ENCODE measurements at places on chromosomes 1 and 21.
A peak's percentile ranks its signal among the peaks of the same experiment; 100 is the strongest.

GRCh38 chr1:226763905-226764264 lies 24.8 kb upstream of the ITPKB start:
- DNase-seq, result no peak

DNA sequence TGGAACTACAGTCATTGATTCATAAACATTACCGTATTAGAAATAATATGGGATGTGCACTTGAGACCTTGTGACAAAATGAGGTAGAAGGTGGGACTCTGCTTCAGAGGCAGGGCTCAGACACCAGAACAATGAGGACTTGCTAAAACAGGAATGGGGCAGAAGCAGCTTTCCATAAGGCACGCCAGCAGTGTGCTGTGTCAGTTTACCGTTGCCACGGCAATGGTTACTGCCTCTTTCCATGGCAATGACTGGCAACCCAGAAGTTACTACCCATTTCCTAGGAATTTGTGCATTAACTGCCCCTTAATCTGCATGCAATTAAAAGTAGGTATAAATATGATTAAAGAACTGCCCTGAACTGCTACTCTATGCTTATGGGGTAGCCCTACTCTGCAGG lies 169.0 kb downstream of the CHRM3 start:
- no peak for DNase-seq

DNA sequence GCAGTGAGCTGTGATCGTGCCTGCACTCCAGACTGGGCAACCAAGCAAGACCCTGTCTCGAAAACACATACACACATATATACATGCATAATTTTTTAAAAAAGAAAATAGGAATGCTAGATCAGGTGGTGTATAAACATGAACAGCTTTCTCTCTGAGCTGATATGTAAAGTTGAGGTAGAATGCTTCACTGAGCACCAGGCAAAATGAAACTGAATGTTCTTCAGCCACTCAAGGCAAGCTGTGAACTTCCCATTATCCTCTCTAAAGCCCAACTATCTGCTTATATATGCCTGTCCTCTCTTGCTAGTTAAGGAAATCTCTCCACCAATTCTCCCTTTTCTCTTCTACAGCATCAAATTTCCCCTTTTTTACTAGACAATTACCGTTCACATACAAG lies 93.0 kb downstream of the NUF2 start:
- DNase-seq, result no peak

GRCh38 chr1:146021622-146022402 lies at the start of gene HJV:
Gene HJV (minus strand): TSS chr1:146021735. CDS start chr1:146020231, 1,504 bp downstream.
- DNase-seq, result no peak

- DNase-seq, result no peak
Measured at GRCh38 chr1:117398957-117399356, 31.7 kb downstream of the MAN1A2 start.

- peak; percentile 50 for DNase-seq
Measured at GRCh38 chr1:7902478-7903085, 38.1 kb downstream of the TNFRSF9 start.

DNA sequence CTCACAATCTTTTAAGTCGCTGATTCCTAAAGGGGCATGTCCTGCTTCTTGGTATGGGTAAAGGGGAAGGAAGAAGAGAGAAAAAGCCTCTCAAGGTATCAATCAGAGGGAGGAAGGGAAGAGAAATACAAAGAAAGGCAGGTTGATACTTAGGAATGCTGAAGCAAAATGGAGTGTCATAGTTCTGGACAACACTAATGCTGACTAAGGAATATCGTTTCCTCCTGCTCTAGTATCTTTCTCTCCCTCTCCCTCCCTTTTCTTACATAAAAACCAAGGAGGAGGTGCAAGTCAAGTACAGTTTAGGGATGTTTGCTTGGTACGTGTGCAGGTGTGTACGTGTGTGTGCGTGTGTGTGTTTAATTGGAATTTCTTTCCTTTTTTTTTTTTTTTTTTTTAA lies 44.9 kb upstream of the IL12RB2 start:
- no peak for DNase-seq

- no peak for DNase-seq
Measured at GRCh38 chr1:116403496-116404136, 30.6 kb downstream of the ATP1A1 start.

GRCh38 chr1:116931016-116931918 lies 21.6 kb downstream of the PTGFRN start:
- DNase-seq, result no peak

GRCh38 chr1:177289532-177289931 lies 118.8 kb downstream of the BRINP2 start:
- DNase-seq, result no peak

- no peak for DNase-seq
Measured at GRCh38 chr1:96473791-96474434, 247.7 kb upstream of the PTBP2 start.

GRCh38 chr1:243422362-243422761 lies 166.5 kb downstream of the SDCCAG8 start:
- no peak for DNase-seq

- no peak for DNase-seq
Measured at GRCh38 chr1:94621395-94621794, 79.8 kb upstream of the F3 start.

GRCh38 chr1:224127925-224128819 lies 14.3 kb downstream of the FBXO28 start:
- no peak for DNase-seq

- no peak for DNase-seq
Measured at GRCh38 chr1:68624233-68624632, 127.4 kb upstream of the DEPDC1 start.

DNA sequence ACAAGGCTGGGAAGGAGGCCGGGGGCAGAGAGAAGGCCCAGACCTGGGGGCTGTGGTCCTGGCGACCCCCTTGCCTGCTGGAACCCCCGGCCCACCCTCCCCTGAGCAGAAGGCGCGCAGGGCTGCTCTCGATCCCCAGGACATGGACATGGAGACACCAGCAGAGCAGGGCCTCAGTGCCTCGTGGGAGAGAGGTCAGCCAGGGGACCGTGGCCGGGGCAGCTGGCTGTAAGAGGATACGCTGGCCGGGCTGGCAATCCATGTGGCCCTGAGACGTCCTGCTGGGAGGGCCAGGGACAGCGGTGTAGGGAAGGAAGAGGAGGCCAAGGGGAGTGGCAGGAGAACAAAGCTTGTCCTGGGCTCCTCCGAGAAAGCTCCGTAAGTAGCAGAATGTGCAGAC lies 132.2 kb downstream of the CASZ1 start:
- DNase-seq, result no peak

DNA sequence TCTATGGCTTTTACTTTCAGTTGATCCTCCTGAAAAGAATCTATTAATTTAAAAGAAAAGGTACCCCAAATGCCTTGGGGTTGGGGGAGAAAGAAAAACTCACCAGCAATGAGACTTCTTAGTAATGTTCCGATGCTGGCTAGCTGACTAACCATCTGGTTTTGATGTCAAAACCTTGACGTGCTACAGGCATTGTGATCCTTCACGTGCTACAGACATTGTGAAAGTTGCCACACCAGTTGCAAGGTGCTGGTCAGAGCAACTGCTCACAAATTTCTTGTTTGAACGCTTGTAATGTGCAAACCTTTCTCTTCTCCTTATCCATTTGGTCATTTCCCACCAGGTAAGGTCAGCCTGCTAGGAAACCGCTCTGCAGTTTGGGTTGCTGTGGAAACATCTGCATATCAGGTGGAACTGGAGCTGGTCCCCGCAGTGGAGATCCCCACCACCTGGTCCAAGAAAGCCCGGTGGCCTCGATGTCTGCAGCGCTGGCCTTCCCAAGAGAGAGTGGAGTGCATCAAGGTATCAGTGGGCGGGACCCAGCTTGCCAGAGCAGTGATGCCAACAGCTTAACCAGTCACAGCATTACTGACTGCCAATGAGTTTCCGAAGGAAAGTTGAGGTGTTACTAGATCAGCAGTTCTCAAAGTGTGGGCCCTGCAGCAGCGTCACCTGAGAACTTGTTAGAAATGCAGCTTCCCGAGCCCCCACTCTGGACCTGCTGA lies 16.1 kb downstream of the MAB21L3 start:
- no peak for DNase-seq

GRCh38 chr1:43049481-43049880 lies 90.8 kb upstream of the SLC2A1 start:
- DNase-seq, result no peak

DNA sequence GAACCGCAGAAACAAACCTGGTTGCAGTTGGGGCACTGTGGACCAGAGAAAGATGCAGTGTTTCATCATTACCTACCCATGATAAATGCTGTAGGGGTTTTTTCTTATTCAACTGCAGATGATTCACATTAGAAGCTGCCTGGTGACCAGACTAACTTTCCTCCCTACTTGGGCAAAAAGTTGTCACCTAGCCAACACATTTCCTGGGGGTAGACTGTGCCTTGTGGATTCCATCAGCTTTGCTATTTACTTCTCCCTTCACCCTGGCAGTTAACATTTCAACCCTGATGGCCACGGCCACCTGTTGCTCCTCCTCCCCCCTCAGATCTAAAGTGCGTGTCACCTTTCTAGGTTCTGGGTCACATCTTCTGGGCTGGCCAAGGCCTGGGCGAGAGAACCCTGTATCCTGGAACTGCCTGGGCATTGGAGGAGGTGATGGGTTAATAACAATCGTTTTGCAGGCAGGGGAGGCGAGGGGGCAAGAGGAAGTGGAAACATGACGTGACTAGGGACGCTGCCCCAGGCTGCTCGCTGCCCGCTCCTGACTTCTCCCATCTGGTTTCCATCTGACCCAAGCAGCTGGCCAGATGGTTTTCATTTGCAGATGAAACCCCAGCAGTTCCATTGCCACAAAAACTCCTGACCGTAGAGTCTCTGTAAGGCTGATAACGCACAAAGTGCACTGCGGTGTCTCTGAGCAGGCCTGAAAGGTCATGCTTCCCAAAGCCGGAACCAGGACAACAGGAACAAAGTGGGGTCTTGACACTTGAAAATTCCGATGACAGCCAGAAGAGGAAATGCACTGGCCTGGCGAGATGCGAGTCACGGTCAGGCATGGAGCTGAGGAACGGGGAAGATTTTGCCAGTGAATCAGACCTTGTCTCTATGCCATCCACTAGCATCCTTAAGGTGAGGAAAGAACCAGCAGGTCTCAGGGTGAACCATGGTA lies 36.6 kb downstream of the CAPZB start:
- no peak for DNase-seq

- no peak for DNase-seq
Measured at GRCh38 chr1:204408074-204408507, 3.5 kb downstream of the PPP1R15B start.

DNA sequence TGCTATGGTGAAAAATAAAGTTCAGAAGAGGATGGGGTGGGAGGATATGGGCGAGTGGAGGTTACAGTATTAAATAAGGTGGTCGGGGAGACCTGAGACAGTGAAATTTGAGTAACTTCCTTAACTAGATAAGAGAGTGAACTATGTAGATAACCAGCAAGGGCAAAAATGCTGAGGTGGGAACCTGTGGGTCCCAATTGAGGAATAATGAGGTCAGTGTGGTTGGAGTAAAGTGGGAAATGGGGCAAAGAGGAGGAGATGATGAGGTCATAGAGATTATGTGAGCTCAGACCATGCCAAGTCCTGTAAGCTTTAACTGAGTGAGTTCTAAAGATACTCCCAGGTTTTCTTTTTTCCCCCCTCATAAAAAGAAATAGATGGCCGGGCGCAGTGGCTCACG lies 614.6 kb upstream of the PLXNA2 start:
- DNase-seq, result no peak

DNA sequence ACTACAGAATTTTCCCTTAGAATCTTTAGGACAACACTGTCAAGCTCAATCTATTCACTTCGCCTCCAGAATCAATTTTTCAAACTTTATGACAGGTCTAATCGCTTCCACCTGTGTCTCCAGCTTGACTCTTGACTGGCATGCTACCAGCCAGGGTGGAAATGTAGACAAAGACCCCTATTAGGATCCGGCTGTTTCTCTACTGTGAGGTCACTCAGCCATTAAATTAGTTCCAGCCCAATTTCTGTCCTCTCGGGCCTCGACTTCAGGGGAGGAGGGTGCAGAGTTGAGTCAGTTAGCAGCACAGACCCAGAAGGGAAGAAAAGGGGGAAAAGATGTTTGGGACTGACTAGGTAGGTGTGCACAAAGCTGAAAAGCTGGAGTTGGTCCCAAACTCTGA lies 78.5 kb downstream of the HLCS start:
- no peak for DNase-seq

DNA sequence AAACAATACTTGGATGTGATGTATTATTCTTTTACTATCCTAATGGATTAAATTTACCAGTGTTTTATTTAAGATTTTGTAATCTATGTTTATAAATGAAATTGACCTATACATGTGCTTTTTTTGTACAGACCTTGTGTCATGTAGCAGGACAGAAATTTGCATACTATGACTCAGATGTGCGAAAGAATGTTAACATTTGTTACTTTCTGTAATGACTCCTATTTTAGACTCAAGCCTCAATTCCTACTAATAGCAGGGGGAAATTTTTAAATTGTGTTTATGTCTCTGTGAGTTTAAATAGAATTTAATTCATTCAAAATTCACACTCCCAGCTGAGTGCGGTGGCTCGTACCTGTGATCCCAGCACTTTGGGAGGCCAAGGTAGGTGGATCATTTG lies 21.8 kb upstream of the RIMKLA start:
- DNase-seq, result no peak

- no peak for DNase-seq
Measured at GRCh38 chr1:183914276-183914675, 109.4 kb downstream of the RGL1 start.

GRCh38 chr1:1603671-1604373 lies 3.9 kb upstream of the FNDC10 start:
- DNase-seq, result no peak

DNA sequence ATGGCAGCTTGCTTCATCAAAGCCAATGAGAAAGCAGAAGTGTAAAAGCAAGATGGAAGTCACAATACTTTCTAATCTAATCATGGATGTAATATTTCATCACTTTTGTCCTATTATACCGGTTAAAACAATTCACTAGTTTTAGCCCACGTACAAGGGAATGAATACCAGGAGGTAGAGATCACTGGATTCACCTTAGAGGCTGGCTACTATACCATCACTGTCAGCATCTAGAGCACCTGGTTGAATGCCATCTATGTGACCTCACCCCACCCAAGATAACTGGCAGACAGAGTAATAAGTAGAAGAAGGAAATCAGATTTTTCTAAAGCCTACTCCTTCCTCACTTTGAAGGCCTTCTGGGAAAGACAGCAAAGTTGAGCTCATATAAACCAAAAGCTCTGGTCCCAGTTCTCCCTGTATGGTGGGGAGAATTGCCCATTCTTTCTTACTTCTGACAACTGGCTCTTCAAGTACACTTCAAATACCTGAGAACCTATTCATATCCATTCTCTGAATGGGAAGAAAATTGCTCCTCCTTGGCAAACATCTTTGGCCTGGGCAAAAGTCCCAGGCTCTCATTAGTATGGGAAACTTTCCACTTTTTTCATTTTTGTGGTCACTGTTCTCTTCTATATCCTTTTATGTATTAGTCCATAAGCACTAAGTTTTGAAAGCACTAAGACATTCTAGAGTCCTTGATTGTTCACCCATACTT lies 24.8 kb downstream of the HSD3B1 start:
- no peak for DNase-seq

DNA sequence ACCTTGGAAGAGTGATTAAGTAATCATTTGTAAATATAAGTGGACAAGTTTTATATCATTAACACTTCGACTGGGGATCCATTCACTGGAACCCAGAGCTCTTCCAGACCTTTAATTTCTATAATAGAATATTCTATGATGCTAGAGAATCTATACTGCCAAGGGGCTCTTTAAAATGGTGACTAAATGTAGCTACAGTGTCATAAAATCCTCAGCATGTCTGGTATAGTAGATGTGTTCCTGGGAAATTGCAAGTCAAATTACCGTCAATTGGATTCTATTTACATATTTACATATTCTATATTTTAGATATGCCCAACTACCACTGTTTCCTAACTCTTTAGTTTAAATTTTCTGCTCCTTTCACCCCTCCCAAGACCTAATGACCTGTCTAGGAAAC lies 30.7 kb upstream of the CCN1 start:
- no peak for DNase-seq
